ENCODE measurements at places on chromosomes 5 and 9.

DNA sequence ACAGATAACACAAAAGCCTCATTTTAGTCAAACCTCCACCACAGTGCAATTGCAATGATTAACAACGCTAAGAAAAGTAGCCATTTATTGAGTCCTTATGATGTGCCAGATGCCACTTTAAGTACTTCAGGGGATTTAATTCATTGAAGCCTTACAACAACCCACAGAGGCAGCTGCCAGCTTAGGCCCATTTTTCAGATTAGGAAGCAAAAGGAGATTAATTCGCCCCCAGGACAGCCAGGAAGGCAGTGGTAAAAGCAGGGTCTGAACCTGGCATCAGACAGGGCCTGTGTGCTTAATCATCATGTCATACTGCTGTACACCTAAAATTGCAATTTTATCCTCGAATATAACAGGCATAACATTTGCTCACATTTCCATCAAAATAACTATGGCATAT is 23.9 kb downstream of the MED27 start:
- DNase-seq, result no peak

DNA sequence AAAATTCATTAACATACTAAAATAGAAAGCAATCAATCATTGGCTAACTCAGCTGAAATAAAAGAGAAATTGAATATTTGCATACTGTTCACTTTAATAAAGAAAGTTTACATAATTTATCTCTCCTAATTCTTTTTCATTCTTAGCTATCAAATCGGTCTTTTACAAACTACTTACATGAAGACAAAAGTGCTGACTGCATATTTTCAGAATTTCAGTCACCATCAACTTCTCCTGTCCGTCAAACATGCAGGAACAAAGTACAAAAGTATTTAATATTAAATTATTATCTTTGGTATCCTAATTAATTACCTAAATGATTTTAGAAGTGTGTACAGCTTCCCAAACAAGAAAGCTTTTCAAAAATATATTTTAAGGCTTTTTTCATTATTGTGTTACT is 248.4 kb downstream of the CYLC2 start:
- no peak for DNase-seq

- no peak for DNase-seq
Measured at GRCh38 chr5:111389390-111390082, 122.8 kb downstream of the STARD4 start.

DNA sequence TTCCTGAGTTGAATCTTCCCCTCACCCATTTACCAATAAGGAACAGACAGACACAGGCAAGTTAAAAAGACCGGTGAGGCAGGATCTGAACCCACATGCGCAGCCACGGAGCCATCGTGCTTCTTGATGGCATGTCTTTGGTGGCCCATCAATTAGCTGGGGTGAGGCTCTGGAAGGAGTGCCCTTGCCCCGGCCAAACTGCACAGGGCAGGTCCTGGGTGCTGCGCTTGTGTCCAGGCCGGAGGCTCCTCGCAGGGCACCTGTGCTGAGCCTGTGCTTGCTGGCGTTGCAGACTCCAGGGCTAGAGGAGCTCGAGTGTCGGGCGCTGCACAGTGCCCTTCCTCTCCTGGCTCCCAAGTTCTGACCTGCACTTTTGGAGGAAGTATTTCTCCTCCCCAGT is 66.4 kb downstream of the PSMB7 start:
- DNase-seq, result no peak

- no peak for DNase-seq
Measured at GRCh38 chr9:78778318-78778717, 481.4 kb downstream of the PSAT1 start.

DNA sequence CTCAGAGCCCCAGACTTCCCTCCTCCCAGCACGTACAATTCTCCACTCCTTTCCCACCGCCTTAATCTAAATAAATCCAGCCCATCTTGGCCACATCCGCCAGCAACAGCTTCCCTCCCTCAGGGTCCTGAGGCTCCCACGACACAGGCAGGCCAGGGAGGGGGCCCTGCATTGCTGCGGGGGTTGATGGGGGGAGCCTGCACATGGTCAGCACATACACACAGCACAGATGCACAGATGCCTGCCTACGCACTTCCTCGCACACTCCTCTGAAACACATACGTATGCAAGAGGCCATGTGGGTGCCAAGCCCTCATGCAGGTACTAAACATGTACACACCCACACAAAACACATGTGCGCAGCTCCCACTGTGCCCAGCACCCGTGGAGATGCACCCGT is 14.8 kb downstream of the PDGFRB start:
- no peak for DNase-seq

GRCh38 chr9:86274821-86275643 is 7.3 kb downstream of the ISCA1 start:
- DNase-seq, result no peak

GRCh38 chr9:126842977-126843799 is 17.3 kb upstream of the ZBTB34 start:
- DNase-seq, result no peak

- no peak for DNase-seq
Measured at GRCh38 chr5:172659570-172659908, 18.5 kb downstream of the NEURL1B start.

DNA sequence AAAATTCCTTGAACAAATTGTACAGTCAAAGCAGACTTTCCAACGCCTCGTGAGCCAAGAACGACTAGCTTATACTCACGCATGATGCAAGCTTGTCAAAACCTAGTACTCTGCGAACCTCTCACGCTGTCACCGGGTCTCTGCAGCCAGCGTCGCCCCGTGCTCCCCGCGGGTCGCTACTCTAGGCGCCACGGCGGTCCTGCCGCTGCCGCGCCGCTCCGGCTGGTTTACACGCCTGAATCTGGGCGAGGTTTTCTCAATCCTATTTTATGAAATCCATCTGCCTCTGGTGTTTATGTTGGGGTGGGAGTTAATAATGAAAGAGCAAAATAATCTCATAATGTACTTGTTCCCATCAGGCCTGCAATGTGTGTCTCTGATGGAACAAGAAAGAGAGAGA is 90.9 kb downstream of the SV2C start:
- no peak for DNase-seq

DNA sequence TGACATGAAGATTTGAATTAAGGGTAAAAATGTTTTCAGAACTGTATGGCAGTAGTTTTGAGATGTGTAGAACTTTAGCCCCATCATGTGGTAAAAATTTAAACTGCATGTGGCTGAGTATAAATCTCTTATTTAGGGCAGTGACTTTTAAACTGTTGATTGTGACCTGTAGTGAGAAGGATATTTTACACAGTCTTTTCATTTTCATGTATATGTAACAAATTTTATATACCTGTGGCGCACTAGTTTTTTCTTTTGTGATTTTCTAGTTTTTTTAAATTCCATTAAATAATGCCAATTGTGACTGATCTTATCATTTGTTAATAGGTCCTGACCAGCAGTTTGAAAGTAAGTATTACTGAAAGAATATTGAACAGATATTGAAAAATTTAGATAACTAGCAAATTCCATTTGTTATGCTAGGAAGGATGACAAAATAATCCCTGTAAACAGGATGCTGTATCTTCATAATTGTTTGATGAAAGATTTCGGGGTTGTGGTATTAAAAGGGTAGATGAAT is 47.2 kb downstream of the GPBP1 start:
- no peak for DNase-seq

DNA sequence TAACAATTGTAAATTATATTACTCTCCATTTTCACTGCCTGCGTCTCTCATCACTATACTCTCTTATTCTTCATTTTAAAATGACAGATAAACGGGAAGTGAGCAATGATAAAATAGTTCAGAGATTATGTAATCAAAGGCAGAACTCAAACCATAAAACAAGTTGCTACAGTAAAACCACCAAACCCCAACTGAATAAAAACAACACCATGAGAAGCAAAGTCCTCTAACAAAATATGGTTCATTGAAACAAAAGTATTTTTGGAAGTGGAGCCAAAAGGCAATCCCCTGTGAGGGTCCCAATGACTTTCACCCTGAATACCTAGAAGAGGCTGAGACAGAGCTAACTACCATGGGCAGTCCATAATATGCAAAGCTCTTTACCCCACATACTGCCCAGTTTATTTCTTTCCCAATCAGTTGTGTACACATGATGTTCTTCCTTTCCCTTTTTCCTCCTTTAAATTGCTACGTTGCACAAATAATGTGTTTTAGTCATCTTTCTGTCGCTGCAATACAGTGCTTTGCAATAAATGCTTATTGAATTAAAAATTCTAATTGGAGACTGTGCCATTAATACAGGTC is 64.0 kb upstream of the PTGER4 start:
- DNase-seq, result no peak

GRCh38 chr9:127767410-127767809 is 11.1 kb downstream of the SH2D3C start:
- DNase-seq, result no peak

DNA sequence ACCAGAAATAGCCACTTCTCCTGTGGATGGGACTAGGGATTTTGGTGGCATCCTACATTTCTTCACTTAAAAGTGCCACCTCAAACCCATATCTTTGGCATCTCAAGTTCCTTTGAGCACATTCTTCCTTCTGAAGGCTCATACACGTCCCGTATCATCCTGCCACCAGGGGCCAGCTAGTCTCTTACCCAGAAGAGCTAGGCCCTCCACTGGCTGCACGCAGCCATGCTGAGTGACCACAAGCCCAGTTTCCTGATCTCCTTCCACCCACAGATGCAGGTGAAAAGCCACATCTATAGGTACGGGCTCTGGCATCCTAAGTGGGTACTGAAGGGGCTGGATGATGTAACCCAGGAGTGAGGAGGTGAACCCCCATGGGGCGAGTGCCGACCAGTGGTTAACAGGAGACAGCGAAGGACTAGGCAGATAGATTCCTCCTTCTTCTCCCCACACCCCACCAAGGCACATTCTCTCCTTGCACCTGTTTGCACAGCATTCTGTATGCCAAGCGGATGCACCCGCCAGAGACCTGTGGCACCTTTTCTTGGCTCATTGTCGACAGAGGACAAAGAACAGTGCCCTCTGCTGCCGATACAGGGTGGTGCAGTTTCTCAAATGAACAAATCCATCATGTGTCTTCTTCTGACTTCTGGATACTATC is 14.4 kb upstream of the SCGB3A1 start:
- DNase-seq, result peak; percentile 38

DNA sequence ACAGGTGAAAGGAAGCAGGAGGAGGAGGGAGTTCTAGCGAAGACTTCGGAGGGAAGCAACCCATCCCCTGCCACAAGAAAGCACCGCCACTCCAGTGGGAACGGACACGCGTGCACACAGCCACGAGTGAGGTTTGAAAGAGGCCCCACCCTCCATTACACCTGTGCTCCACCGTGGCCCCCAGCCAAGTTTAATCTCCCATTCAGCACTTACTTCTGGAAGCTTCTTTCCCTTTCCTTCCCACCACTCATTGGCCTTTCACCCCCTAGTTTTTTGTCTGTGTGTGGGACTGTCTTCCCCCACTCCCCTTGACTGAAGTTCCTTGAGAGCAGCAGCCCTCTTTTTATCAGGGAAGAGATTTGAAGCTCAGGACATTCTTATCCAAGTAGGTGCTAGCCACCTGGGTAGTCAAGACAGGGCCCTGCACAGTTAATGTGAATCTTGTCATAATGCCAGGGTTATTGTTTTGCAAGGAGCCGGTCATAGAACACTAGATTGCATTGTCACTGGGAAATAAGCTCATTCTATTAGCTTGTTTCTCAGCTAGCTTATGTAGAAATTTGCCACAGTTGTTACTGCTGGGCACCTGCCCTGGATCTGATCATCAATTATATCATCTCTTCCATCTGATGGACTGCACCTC is 256.0 kb downstream of the DOCK8 start:
- DNase-seq, result no peak

DNA sequence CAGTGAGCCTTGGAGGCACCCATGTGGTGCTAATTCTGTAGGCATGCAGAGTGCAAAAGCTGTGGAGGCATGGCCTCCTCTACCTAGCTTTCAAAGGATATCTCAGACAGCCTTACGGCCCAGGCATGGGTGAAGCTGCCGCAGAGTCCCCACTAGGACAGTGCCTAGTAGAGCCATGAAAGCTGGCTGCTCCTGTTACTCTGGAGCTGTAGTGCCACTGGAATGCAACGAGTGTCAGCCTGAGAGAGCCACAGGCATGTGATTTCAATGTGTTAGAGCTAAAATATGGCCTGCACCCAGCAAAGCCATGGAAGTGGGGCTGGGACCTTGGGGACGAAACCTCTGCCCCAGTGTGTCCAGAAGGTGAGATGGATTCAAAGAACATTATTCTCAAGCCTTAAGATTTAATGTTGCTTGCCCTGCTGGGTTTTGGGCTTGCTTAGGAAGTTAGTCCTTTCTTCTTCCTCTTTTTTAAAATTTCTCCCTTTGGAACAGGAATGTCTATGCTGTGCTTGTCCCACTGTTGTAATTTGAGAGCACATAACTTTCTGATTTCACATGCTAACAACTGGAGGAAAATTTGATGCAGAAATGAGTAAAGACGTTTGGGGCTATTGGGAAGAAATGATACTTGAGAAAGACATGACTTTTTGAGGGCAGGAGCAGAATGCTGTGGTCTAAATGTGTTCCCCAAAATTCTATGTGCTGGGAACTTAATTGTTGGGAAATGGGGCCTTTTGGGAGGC is 298.4 kb downstream of the PSAT1 start:
- no peak for DNase-seq

- DNase-seq, result no peak
Measured at GRCh38 chr5:81971111-81971711, 612 bp upstream of the ATG10 start.

DNA sequence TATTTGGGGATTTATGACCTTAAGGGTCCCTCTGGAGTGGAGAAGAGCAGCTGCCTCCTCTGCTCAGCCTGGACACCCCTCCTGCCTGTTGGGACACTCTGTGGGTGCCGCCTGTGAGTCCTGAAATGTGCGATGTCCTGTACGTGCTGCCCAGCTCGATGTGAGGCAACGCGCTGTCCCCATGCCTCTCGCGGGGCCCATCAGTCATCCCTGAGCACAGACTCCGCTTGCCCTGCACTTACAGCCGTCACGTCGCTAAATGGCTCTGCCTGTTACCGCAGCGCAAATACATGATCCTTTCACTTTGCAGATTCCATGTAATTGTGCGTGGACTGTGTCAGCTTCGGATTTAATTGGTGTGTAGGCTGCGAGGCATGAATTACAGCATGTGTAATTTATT is 27.1 kb downstream of the IRX4 start:
- no peak for DNase-seq

- no peak for DNase-seq
Measured at GRCh38 chr9:102054811-102055210, 316.4 kb upstream of the GRIN3A start.

GRCh38 chr5:59421986-59422941 is 471.3 kb downstream of the PDE4D start:
- DNase-seq, result no peak

DNA sequence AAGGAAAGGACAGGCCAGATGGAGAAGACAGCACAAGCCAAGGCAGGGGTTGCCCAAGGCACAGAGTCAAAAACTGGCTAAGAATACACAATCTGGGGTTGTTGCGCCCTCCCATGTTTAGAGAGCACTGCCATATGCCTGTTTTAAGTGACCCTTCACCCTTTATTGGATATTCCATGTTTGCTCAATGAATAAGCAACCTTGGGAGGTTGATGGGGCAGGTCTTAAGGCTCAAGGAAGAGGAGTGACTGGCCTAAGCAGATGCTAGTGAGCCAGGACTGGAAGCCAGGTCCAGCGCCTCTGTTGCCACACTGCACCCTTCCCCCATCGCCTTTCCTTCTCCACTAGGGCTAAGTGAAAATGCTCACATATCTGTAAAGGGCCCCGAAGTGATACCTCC is 6.7 kb downstream of the TXN start:
- DNase-seq, result no peak

Measured in stimulated activated CD8-positive, alpha-beta memory T cell treated with anti-CD3 and anti-CD28 coated beads, Interleukin-2, amount 100 ng/mL, for 1 hour (primary cell).